ENCODE measurements at places on chromosomes 1 and 21.

DNA sequence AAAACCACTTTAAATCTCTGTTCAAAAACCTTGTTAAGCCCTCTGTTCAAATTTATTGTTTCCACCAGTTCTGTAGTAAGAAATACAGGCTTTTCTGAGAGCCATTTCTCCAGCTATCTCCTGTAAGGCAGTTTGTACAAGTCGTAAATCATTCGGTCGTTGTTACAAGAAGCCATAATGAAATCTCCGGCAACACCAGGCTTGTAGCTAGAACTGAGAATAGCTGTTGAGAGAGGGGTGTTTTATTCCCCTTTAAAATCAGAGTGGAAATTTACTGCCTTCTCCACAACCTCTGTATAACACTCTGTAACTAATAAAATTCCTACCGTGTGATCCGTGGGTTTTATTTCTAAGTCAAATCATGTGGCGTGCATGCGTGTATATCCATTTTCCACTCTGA is 335.8 kb upstream of the KAZN start:
- no peak for DNase-seq

GRCh38 chr1:89884718-89885596 is 64.1 kb downstream of the LRRC8D start:
- DNase-seq = no peak

DNA sequence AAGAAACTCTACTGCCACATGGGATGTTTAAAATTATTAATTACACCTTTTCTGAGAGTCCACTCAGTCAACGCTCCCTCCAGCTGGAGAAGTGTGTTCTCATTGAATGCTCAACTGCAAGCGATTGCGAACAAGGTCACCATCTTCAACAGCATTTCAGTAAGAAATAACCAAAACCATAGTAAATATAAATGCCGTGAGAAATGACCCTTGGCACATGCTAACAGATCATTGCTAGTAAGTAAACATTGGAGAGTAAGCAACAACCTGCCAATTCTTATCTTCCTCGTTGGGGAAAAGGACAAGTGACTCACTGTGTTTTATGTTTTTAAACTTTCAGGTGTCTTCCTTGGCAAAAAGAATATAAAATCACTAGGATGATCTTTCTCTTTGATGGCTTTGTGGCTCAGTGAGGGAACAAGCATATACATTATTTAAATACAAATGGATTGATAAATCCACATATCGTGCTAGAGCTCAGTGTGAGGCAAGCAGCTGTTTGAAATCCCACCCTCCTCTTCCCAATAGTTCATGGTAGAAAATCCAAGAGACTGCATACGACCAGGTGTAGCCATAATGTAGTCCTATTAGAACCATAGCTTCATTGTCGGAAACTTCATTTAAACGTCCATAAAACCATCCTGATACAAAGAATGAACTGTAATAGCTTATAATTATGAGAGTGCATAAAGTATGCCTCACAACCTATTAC is 214.6 kb downstream of the GRIK1 start:
- no peak for DNase-seq

GRCh38 chr1:110462964-110463363 is 12.0 kb downstream of the PROK1 start:
- no peak for DNase-seq

DNA sequence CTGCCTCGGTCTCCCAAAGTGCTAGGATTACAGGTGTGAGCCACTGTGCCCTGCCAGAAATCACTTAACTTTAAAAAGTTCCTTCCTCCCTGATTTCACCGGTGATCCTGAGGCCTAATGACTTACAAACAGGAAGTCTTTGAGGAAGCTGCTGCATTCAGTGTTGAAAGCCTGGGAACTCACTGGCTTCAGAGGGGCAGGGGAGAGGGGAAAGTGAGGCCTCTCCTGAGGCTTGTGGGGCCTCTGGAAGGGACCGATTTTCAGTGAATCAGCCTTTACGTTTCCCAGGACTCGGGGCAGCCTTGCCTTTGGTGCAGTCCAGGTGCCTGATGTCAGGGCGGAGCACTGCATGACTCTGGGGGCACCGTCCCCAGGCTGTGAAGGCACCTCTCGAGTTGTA is 30.1 kb upstream of the ARHGEF10L start:
- DNase-seq = no peak

- no peak for DNase-seq
Observed at GRCh38 chr1:23251812-23252211, 34.5 kb upstream of the HTR1D start.

DNA sequence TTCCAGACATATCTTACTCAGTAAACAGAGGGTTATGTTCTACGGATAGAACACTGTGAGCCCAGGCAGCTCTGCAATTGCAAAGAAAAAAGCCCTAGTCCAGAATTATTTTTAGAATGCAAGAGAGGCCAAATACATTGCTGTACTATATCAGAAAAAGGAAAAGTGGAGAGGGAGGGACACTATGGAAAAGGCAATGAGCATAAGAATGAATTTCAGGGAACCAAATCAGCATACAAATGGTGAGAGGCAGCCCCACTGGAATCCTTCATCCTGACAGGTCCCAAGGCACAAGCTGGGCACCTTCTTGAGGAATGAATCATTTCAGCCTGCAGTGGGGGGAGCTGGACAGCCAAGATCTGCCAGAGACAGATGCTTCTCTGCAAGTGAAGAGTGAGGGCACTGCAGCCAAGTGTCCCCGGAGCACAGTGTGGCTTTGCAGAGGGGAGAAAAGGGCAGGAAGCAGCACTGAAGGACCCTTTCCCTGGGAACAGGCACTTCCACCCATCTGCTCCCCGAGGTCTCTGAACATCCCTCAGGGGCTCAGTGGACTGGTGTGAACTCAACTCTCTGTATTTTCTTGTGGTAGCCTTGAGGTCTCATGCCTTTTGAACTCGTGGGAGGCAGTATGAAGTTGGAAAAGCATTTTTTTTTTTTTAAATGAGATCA is 115.6 kb downstream of the XCL2 start:
- no peak for DNase-seq

- DNase-seq = no peak
Observed at GRCh38 chr1:28244549-28245251, 8.8 kb downstream of the ATP5IF1 start.

DNA sequence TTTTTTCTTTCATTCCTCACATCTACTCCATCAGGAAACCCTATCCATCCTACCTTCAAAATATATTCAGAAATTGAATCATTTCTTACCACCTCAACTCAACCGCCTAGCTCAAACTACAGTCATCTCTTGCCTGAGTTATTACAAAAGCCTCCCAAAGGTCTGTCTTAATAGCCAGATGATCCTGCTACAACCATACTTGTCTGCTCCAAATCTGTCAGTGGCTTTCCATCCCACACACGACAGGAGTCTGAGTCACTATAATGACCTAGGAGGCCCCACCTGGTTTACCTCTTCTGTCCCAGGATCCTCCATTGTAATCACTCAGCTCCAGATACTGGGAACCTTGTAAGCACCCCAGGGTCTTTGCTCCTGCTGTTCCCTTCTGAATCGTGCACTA is 37.1 kb upstream of the IL12RB2 start:
- DNase-seq = no peak

DNA sequence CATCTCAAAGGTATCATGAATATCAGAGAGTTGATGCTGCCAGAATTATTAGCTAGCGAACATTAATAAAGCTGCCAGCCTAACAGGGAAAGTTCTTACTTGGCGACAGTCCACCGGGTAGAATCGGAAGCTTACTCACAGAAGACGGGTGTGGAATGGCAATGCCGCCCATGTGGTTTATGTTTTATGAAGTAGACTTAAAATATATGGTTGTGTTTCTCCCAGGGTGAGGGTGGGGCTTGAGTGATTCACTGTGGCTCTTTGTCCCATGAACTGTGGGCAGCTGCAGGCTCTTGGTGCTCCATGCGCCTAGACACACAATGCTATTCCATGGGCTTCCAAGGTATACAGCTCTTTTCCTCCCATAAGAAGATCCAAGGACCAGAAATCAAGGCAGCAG is 162.7 kb downstream of the PIGK start:
- no peak for DNase-seq

- peak; percentile 60 for DNase-seq
Observed at GRCh38 chr1:56578138-56578962, 1.0 kb downstream of the PLPP3 start.

DNA sequence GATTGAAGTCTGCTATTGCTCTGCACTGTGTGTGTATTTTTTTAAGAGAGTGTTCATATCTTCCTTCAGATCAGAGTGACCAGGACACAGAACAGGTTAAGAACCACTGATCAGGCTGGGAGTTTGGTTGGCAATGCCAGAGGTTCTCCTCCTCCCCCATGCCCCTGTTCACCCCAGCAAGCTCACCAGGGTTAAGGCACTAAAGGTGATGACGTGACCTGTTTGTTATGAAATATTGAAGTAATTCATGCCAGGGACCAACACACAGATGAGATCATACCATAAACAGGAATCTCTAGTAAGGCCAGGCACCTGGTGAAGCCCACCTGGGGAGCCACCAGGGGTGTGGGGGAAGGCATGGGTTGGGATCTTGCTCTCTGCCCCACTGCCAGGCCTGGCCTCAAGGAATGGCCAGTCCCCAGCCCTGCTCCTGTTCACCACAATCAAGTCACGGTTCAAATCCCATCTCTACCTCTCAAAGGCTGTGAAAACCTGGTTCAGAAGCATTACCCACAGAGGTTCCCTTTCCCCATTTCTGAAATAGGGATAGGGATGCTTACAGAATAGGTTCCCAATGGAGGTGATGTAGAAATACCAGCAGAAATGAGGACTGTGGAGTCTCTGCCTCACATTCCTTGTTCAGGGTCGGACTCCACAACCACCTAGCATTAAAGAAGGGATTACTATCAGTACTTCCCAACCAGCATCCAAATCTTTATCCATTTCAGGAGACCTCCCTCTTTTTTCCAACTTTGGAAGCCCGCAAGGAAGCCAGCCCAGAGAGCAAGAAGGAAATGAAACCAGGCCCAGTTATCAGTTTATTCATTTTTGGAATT is 2.4 kb downstream of the ID3 start:
- no peak for DNase-seq

DNA sequence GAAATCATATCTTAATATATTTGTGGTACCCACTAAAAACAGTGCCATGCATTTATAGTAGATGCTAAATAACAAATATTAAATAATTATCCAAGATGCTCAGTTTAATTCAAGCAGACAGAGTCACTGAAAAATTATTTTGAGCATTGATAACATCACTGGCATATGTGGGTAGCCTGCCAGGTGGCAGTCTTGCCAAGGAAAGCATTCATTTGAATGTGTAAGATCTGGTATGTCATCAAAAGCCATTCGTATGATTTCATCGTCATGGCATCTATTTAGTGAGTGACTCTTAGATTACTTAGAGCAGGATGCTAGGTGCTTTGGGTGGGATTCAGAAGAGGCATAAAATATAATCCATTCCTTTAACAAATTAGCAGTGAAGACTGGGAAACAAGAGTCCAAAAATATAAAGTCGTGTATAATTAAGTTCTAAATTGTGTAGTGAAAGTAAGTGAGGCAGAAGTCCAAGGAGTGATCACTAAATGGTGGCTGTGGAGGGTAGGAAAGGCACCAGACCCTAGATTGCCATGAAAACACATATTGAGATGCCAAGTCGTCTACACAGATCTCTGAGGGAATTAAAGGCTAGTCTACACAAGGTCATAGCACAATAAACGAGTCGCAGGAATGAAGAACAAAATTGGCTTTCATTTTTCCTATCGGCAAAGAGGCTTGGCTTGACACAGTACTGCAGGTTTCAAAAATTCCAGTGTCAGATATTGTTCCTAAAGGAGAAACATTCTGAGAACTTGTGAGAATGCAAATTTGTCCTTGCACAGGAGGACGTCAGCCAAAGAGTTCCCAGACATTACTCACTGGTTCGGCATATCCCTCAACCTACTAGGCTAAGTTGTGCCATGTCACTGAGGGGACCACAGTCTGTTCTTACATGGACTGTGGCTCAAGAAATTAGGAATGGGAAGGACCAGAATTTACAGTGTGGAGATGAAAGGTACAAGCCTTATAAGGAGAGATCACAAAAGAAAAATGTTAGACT is 130.8 kb downstream of the LYPLAL1 start:
- no peak for DNase-seq

DNA sequence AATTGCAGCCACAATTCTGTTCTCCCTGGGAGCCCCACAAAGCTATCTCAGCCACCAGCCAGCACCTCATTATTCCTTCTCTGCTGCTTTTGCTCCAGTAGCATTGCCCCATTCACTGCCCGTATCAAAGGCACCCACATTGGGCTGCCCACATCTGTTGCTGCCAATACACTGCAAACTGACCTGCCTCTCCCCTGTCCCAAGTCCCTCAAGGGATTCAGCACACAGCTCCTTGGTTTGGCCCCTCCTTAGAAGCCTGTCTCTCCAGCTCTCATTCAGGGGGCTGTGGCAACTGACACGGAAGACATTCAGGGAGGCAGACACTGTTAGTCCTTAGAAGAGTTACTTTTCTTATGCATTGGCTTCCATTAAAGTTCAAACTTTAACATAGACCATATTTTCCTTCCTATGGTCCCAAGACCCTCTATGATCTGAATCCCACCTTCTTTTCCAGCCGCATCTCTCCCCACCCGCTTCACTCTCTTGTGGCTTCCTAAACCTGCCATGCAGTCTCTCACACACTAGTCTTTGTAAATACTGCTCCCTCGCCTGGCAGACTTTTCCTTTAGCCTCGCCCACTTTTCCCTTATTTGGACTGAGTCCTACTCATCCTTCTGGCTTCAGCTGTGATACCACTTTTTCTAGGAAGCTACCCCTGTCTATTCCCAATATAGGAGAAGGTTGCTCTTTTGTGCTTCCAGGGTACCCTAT is 19.3 kb upstream of the KLHDC8A start:
- peak; percentile 9 for DNase-seq

DNA sequence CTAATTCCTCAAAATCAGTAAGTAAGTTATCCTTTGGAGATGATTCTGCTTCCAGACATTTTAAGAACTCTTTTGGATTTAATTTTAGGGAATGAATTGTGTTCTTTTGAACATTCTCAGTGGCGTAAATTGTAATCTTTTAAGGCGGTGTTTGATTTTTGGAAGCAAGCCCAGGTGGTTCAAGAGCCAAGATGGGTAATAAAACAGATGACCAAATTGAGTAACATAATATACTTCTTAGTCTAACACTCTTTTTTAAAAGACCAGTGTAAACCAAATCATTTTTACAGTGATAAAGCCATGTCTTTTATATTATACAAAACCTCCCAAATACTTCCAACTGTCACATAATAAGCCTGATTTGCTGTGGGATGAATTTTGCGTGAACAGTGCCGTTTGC is 133.8 kb downstream of the LRRC40 start:
- DNase-seq = no peak

DNA sequence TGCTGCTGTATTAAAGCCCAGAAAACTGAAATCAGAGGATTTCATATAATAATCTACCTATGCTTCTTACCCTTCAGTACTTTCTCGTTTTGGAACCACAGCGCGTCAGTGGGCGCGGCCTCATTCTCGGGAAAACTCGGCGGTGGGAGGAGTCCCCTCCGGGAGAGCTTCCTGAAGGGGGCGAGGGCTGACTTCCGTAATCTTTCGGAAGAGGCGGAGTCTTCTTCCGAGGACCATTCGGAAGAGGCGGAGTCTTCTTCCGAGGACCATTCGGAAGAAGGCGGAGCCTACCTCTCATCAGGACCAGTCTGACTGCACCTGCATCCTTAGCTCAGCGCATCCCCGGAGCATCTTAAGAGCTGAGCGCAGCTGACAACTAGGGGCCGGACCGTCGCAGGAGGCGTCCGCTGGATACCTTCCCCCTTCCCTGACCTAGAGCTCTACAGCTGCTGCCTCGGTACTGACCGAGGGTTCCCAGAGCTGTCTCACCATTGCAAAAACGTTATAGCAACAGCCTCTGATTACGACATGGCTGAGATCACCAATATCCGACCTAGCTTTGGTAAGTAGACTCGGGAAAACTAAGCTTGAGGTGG is at the start of gene SYT11:
Gene SYT11 (plus strand): TSS at position 334 of the 596 bp plus-strand sequence. CDS start 195 bp downstream, at position 529.
- DNase-seq = peak; percentile 94
